ENCODE measurements at places on chromosomes 7 and 10. TPM values are rescaled to one million over a fixed set of nuclear protein-coding genes. Genes with fewer than 3 reads are reported as not detected.

The ENKUR gene
- total RNA-seq, result not detected

The EDRF1 gene
- total RNA-seq, result 10.9 TPM

The FAM25A gene
- not detected for total RNA-seq

The RAMP3 gene
- total RNA-seq, result 24.6 TPM

GRCh38 chr10:121324678-121325213 is 273.5 kb downstream of the FGFR2 start:
- DNase-seq, result no peak

DNA sequence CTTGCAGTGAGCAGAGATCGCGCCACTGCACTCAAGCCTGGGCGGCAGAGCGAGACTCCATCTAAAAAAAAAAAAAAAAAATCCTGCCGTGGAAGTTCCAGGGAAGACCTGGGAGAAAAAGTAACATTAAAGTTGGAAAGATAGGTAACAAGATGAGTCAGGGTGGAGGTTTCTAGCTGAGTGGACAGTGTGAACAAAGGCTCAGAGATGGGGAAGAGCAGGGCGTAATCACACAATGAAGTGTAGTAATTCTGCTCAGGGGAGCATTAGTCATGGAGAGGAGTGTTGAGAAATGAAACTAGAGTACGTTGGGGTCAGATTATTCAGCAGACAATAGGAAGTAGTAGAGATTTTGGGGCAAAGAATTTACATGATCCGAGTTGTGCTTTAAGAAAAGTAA is 21.6 kb upstream of the WASL start:
- no peak for DNase-seq

DNA sequence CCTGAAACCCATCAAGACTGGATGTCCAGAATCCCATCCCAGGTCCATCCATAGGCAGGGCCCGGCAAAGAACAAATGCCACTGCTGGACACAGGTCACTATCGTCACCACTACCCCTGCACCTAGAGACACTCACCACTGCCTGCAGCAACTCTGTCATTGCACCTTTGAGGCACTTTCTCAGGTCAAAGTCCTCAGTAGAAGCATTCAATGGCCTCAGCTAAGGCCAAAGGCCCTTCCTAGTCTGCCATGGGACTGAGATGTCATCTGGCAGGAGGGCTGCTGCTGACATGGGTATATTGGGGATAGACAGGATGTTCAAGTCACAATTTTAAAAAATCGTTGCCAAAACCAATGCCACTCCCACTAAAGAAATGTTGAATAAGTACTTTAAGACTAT is 58.7 kb downstream of the GPAM start:
- no peak for DNase-seq

DNA sequence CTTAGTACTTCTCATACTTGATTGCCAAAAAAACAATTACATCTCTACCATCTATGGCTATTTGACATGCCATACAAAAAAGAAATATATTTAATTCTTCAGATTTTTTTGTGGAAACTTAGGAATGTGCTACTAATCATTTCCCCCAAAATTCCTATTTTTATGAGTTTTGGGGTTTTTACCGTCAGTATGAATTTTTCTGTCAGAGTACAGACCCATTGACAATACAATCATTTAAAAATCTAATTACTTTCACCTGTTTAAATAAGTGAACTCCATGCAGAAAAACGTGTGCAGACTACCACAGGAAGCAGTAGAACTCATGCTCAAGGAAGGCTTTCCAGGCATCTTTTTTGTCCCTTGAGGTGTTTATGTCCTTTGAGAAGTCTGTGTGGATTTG is 48.8 kb upstream of the FOXP2 start:
- no peak for DNase-seq

DNA sequence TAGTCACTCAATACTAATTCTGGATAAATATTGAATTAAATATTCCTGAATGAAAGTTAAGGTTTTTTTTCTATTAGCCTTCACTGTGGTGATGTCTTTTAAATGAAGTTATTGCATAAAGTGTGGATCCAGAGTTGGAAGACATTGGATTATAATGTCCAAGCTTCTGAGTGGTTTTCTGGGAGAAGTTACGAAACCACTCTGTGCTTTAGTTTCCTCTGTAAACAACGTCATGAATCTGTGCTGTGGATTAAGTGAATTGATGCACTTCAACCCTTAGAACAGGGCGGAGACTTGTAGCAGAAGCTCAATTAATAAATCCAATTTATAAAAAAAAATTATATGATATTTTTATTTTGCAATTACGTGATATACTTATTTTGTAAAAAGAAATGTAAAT is 271.7 kb downstream of the BICC1 start:
- no peak for DNase-seq

DNA sequence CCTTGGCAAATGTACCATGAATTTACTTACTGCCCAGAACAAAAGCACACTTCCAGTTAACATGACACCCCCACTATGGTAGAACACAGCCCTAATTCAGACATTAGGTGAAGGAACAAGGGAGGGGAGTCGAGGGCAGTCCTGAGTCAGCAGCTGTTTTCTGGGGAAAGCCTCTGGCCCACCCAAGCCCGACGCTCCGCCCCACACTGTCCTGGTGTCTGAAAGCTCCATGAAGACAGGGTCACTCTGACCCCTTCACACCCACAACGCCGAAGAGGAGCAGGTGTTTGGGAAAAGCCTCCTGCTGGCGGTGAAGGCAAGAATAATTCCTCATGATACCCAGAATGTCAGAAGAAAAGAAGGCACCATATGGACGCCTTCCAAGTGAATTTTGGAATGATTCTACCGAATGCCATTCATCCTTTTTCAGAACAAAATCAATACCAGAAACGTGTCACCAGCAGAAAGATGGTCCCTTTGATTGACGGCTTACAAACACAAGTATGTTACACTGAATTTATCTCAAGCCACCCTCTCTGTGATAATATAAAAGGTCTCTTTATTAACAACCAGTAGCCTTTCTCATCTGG is 172.1 kb downstream of the DIP2C start:
- DNase-seq, result no peak
